CD4-positive, alpha-beta T cell treated with Interleukin-15 for 1 hour (primary cell): ENCODE measurements at places on chromosomes 4 and X.
A peak's percentile ranks its signal among the peaks of the same experiment; 100 is the strongest.

DNA sequence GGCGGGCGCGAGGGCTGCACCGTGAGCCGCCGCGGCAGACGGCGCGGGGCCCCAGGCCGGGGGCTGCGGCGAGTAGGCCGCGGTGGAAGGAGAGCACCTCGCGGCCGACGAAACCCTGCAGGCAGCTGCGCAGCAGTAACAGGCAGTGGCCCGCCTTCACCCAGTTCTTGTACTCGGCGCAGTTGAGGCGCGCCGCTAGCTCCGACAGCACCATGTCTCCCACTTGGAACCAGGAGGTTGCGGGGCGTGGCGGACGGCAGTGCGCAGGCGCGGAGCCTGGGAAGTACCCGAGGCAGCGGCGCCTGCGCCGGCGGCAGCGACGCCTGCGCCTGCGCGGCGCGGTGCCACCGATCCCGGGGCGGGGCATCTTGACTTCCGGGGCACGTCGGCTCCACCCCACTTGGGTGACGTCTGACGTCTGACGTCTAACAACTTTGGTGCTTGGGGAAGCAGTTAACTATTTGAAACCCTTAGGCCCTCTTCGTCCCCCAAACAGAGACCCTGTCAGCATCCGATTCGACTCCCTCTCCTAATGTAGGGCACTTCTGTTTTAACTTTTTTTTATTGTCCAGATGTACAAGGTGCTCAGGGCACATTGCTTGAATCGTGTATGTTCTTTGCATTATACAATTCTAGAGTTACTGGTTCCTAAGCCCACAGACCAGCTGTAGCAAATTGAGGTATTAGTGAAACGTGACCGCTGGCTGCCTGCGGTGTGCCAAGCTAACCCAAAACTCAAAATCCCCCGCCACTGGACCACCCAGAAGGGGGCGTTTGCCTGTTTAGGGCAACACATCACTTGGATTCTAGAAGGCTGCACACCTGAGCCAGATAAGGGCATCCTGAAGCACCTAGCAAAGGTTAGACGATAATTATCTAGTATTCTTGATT lies at the start of gene CXorf38:
TSS of gene CXorf38 (minus strand) at position 255 of the 891 bp plus-strand sequence. CDS start at position 214, 41 bp downstream.
- DNase-seq: peak; percentile 96

- DNase-seq: no peak
These were observed 891 bp downstream of the CISD2 start for GRCh38 chr4:102869569-102870197.

DNA sequence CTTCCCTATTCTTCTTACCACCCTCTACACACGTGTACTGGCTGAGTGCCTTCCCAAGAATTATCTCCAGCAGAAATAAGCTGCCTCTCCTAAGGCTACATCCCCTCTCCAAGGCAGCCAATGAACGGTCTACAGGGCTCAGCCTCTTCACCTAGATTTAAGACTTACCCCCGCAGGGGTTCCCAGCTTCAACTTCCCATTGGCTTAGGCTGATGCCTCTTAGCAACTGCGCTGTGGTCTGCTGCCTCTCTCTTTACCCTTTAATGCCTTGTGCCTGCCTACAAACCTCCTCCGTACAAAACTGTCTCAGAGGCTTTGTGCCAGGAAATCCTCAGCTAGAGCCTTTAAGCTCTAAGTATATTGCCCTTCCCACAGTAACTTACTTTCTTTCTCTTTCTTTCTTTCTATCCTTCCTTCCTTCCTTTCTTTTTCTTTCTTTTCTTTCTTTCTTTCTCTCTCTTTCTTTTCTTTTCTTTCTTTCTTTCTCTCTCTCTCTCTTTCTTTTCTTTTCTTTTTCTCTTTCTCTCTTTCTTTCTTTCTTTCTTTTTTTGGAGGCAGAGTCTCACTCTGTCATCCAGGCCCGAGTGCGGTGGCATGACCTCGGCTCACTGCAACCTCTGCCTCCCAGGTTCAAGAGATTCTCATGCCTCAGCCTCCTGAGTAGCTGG lies 15.1 kb upstream of the PIGA start:
- DNase-seq: no peak

- no peak for DNase-seq
These were observed 480.7 kb downstream of the INPP4B start for GRCh38 chr4:142365391-142365790.

DNA sequence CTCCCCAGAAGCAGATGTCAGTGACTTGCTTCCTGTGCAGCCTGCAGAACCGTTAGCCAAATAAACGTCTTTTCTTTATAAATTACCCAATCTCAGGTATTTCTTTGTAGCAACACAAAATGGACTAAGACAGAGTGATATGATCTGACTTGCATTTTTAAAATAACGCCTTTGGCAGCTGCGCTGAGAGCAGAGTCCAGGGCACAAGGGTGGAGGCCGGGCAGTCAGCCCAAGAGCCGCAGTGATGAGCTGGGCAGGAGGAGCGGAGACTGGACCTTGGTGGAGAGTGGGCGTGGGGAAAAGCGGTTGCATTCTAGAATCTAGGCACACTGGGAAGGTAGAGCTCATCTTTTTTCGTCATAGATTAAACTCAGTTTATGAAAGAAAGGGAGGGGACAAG lies 56.5 kb upstream of the ACSL1 start:
- no peak for DNase-seq
